Fibroblast of skin of right biceps (primary cell): ENCODE measurements at places on chromosomes 1 and 21.

DNA sequence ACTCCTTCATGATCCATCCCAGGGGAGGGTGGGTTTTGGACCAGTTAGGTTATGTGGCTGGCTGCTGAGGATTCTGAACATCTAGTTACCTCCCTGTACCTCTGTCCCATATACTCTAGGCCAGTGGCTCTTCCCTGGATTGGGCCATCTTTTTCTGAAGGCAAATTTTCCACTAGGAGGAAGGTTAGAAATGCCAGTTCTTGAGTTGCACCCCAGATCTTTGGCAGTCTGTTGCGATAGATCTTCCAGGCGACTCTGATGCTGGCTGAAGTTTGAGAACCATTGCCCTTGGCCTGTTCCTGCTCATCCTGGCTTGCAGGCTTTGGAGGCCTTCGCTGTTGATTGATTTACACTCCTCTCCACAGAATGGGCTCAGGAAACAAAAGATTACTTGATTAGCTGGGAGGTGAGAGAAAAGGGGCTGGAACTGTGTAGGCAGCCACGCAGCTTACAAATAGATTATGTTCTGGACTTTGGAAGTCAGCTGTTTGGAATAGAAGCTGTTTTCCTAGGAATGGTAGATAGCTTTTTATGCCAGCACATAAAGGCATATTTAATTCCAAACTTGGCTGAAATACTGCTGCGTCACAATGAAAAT lies 110.1 kb downstream of the MRPS6 start:
- DNase-seq: no peak

GRCh38 chr1:44010935-44011471 lies 19.6 kb downstream of the CCDC24 start:
- no peak for DNase-seq

DNA sequence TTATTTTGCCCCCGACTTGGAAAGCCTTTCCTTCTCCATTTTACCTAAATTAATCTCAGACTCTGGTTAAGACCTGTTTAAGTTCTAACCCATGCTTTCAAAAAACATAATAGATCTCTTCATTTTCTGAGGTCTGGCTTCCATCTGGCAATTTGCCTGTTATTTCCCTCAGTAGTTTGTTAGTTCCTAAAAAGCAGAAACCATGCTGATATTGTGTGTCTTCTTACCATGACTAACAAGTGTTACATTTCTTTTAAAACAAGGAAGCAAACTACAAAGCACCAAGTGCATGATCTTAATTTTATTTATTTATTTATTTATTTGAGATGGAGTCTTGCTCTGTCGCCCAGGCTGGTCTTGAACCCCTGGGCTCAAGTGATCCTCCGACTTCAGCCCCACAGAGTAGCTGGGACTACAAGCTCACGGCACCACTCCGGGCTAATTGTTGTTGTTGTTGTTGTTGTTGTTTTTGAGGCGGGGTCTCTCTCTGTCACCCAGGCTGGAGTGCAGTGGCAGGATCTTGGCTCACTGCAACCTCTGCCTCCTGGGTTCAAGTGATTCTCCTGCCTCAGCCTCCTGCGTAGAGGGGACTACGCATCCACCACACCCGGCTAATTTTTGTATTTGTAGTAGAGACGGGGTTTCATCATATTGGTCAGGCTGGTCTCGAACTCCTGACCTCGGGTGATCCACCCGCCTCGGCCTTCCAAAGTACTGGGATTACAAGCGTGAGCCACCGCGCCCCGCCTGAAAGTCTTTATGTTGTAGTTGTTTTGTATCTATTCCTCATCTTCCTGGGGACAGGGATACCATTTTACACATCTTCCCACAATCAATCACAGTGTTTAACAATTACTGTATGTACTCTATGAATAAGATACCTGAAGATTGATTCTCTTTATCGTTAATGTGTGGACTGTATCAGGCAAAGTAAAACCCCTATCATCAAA lies 1.3 kb upstream of the PATJ start:
- no peak for DNase-seq

- no peak for DNase-seq
These were observed 3.5 kb upstream of the RNF220 start for GRCh38 chr1:44401256-44402228.

- DNase-seq: no peak
These were observed 6.4 kb upstream of the SERBP1 start for GRCh38 chr1:67436511-67437055.

DNA sequence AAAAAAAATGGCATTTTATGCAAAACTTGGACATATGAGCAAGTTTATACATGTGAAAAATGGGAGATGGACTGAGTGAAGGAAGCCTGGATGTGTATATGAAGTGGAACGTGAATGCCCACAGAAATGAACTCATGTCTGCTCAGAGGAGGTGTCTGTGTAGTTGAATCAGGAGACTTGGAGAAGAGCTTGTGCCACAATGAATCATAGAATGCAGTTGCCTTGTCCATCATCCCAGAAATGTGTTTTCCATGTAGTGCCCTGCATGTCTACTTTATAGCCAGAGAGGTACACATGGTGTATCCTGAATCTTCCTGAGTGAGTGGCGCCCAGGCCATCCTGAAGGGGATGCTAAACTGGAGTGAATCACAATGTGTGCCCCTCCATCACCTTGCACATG lies 2.6 kb upstream of the ILDR2 start:
- no peak for DNase-seq

DNA sequence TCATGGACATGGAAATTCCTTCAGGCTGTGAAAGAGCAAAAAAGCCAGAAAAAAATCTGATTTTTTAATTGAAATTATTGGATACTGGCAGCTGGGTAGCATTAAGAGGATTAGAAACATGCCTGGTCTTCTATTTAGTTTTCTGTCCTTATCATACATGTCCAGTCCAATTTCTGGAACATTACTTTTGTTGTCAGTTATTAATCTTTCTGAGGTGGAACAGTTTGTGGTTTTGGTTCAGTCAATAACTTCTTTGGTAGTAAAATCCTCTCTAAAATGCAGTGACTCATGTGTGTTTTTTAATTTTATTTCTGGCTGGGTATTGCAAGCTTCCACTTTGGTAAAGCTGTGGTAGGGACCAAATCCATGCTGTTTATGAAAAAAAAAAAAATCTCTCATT lies 687.0 kb upstream of the ADGRL2 start:
- DNase-seq: peak; percentile 68

- no peak for DNase-seq
These were observed 85.8 kb upstream of the DIRAS3 start for GRCh38 chr1:68136187-68136586.

- DNase-seq: peak; percentile 96
These were observed 12.5 kb upstream of the SPSB1 start for GRCh38 chr1:9280015-9280860.

DNA sequence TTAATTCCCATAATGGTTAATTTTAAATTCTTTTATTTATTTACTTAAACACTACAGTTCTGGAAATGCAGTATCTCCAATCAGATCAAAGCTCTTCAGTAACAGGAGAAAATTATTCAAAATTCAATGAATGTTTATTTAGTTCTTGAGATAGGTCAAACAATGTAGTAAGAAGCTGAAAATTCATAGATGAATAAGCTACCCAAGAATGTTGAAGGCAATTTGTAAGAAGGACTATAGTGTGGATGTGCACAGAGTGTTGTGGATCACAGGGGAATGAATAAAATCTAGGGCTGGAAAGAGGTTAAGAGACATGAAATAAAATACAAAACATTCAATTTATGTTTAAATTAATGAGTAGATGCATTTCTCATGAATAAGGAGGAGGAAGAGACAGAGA lies 72.0 kb downstream of the OLFM3 start:
- no peak for DNase-seq

GRCh38 chr1:226603022-226603857 lies 54.7 kb downstream of the STUM start:
- peak; percentile 49 for DNase-seq

DNA sequence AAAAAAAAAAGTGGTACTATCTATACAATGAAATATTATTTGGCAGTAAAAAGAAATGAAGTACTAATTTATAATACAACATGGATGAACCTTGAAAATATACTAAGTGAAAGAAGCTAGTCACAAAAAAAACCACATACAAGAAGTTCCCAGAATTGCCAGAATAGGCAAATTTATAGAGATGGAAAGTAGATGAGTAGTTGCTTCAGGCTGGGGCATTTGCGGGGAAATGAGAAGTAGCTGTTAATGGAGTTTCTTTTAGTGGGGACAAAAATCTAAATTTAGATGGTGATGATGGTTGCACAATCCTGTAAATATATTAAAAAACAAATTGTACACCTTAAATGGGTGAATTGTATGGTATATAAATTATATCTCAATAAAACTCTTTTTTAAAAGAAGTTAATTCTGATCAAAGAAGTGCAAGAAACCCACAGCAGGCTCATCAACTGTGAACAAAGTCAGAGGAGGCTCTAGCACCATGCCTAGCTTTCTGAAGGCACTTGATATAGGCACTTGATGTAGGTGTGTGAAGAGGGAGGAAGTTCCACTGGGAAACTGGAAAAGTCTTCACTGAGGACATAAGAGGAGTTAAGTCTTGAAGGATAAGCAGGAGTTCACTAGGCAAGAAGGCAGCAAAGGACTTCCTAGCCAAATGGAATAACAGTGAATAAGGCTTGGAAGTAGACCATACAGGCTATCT lies 52.5 kb downstream of the DMAP1 start:
- DNase-seq: no peak

- no peak for DNase-seq
These were observed 16.6 kb downstream of the SLC1A7 start for GRCh38 chr1:53125623-53126360.

DNA sequence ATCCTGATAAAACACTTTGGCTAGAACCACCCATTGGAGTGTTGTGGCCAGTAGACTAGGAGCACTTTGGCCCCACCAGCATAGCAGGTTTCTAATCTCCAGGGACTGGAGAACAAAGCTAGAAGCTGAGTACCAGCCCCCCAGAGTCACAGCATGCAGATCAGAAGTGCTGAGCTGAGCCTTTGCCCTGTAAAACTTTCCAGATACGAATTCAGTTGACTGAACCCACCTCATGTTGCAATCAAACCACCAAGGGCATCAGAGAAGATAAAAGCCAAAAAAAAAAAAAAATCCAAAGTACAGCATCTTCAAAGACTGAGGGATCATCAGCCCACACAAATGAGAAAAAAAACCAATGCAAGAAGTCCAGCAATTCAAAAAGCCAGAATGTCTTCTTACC lies 8.7 kb upstream of the CD53 start:
- no peak for DNase-seq

- no peak for DNase-seq
These were observed 659.7 kb upstream of the NEGR1 start for GRCh38 chr1:72942008-72942407.

DNA sequence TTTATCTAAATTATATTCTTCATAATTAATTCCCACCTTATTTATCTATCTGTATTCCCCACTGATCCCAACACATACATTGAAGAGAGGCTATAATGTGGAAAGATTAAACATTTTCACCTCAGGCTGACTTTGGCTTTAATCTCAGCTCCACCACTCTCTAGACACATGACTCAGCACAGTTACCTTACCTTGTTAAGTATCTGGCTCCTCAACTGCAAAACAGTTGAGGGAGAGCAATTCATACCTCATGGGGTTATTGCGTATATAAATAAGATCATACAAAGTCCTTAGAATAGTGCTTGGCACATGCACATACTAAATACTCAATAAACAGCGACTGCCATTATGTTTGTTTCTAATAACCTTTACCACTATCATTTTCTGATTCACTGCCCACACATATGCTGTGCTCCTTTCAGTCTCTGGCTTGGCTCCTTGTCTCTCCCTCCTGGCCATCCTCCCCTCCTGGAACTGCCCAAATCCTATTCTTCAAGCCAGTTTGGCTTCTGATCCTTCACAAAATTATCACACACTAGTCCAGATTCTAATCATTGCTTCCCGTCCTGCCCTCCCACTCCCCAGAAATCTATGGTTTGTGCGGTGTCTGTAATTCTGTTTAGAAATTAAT lies 50.1 kb downstream of the BCL9 start:
- DNase-seq: no peak

- no peak for DNase-seq
These were observed 44.0 kb downstream of the NTNG1 start for GRCh38 chr1:107184888-107185287.

DNA sequence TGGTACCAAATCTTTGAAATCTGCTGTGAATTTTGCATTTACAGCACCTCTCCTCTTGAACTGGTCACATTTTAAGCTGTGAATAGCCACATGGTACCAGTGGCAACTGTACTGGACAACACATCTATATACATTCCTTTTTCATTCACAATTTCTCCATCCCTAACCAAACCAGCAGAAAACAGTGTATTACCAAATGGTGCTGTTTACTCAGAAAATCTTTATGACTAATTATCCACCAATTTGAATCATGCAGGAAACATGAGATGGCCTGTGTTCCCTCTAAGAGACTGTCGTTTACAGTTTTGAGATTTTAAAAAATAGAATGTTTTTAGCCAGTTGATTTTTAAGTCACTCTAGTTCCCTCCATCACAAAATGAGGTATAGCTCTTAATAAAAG lies 17.6 kb upstream of the CCT8 start:
- DNase-seq: peak; percentile 82

- DNase-seq: peak; percentile 51
These were observed 162.7 kb downstream of the DNM3 start for GRCh38 chr1:172003766-172004530.

GRCh38 chr1:33169290-33170055 lies 12.4 kb downstream of the TRIM62 start:
- DNase-seq: peak; percentile 26

GRCh38 chr1:86416343-86416742 lies 7.6 kb upstream of the CLCA2 start:
- no peak for DNase-seq

GRCh38 chr1:220787069-220787619 lies 431 bp downstream of the MTARC1 start:
- DNase-seq: no peak

GRCh38 chr1:94070865-94071264 lies 50.1 kb downstream of the ABCA4 start:
- no peak for DNase-seq

GRCh38 chr1:247539215-247539614 lies 3.0 kb upstream of the OR2C3 start:
- DNase-seq: no peak

- no peak for DNase-seq
These were observed 40.1 kb downstream of the INAVA start for GRCh38 chr1:200934676-200935245.

GRCh38 chr1:16063226-16063829 lies 10.1 kb downstream of the FAM131C start:
- no peak for DNase-seq

- peak; percentile 96 for DNase-seq
These were observed 104.8 kb downstream of the RERE start for GRCh38 chr1:8712413-8713231.

DNA sequence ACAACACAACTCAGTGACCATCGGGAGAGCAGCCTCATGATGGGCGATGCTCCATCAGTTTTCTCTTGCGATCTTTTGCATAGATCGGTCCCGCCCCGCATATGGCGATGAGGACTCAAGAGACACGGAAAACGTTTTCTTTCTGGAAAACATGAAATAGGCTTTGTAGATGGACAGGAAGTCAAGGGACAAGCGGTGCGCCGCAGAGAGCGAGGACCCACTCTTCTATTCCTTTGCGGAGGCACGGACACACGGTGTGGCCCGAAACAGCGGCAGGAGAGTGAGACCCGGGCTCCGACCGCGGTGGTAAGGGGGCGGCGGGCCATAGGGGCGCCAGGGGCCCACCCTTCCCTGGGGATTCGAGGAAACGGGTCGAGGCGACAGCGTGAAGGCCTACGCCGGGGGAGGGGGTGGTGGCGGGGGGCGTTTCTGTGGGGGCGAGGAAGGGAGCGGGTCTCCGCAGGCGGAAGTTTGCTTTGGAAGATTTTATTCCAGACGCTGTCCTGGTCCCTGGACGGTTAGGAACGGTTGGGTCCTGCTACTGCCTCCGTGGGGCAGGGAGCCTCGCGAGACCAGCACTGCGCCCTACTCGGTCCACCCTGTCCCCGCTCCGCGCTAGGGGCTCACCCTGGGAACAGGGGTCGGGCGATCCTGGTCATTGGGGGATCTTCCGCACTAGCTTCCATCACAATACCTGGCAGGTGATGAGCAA lies 796 bp upstream of the TDRKH start:
- no peak for DNase-seq
